ENCODE measurements at places on chromosomes 7 and 10.

DNA sequence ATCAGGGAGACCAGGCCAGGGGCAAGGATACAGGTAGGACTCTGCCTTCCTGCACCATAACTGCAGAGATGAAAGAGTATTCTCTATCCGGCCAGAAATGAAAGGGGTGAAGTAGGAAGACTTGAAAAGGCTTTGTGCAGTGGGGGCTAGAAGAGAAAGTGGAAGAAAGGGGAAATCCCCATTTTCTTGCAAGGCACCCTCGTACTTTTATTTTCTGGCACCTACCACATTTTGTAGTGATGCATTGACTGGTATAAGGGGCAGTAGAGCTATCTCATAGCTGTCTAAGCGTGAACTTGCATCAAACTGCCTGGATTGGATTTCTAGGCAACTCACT is 752 bp upstream of the CAMK2G start:
- no peaks in the 10 kb centered on the region for H3K36me3 ChIP-seq
- peaks cover 75% of the 10 kb centered on the region for H3K4me1 ChIP-seq
- H3K27me3 ChIP-seq: no peaks in the 10 kb centered on the region
- H3K27ac ChIP-seq: peak overlapping the region; percentile 85
- DNase-seq: no peak
- H3K4me3 ChIP-seq: peak overlapping the region; percentile 80

DNA sequence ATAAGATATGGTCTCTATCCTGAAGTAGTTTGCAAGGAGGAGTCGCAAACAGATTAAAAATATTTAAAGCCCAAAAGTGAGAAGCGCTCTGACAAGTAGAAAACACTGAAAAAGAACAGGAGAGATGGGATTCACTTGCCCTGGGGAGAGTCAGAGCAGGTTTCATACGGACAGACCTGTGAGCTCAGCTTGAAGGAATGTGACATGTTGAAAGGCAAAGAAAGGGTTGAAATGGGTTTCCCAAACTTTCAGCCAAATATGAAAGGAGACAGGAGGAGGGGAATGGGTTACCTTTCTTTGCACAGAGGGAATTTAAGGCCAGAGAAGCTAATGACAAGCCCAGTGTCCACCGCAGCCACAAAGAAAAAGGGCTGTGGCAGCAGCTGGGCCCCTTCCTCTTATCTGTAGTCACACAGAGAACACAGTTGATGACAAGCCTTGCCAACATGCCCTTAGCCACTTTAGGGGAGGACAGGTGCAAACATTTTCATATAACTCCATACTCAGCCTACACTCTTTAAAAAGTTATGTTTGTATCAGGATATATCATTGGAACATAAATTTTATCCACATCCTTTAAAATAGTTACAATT is 14.9 kb downstream of the HOXA1 start:
- no peak overlapping the region for H3K4me3 ChIP-seq
- H3K36me3 ChIP-seq: no peaks in the 10 kb centered on the region
- DNase-seq: no peak

DNA sequence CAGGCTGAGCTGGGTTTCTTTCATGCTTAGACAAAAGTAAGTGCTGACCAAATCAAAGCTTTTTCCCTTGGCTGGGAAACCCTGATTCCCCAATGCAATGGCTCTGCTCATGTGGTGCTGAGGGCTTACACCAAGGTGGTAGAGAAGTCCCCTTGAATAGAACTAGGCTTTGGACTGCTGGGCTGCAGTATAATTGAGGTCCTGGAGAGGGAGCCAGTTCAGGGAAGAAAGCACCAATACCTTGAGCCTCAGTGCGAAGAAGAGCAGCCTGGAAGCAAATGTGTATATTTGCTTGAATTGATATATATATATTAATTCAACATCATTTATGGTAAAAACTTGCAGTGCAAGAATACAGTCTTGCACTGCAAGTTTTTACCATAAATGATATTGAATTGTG is 391.1 kb downstream of the RPS24 start:
- no peak overlapping the region for H3K27ac ChIP-seq
- H3K27me3 ChIP-seq: no peaks in the 10 kb centered on the region
- DNase-seq: no peak
- no peak overlapping the region for H3K4me3 ChIP-seq
- no peaks in the 10 kb centered on the region for H3K36me3 ChIP-seq

GRCh38 chr7:28013441-28013840 is 167.2 kb downstream of the JAZF1 start:
- no peaks in the 10 kb centered on the region for H3K4me1 ChIP-seq
- no peak overlapping the region for H3K27ac ChIP-seq
- H3K4me3 ChIP-seq: no peak overlapping the region
- H3K27me3 ChIP-seq: no peaks in the 10 kb centered on the region

DNA sequence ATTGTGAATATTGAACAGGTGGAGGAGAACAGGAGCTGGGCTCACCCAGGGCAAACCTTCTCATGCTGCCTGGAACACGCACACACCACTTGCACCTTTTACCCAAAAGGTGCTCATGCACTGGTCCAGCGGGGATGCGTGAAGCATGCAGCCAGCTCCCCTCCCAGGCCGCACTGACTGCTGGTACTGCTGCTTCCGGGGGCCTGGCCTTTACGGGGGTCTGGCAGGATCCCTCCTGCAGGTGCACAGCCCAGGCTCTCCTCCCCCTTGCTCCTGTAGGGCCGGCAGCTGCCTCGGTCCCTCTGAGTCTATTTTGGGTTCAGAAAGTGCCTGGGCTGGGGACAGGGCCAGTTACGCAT is 221.7 kb downstream of the DNAJB6 start:
- H3K4me1 ChIP-seq: no peaks in the 10 kb centered on the region
- no peak overlapping the region for H3K4me3 ChIP-seq
- H3K27me3 ChIP-seq: no peaks in the 10 kb centered on the region
- H3K36me3 ChIP-seq: no peaks in the 10 kb centered on the region
- DNase-seq: no peak

DNA sequence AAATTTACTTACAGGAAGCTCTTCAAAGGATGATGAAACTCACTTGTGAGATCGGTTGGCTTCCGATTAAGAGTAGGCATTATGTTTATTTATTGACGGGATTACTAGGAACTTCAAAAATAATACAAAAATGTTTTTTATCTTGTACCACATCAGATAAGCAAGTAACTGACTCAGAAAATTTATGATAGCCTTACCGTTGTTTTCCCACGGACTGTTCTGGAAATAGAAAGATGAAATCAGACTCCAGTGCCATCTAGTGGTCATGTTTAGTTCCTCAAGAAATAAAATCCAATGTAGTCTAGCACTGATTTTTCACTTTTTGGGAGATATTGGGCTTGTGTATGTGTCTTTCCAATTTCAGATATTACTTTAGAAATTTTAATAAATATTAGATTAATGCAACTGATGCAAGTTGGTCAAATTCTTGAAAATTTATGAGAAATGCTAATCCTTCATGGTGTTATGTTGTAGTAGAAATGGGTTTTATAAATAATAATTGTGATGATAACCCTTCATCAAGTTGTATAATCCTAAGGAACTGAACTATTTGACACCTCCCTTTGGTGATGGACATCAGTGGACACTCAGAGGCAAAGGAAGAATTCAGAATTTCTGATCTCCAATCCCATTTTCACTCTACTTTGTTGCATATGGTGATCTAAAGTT is 168.8 kb downstream of the TMEM26 start:
- H3K36me3 ChIP-seq: no peaks in the 10 kb centered on the region
- no peak for DNase-seq
- peak overlapping the region; percentile 1 for H3K27ac ChIP-seq

DNA sequence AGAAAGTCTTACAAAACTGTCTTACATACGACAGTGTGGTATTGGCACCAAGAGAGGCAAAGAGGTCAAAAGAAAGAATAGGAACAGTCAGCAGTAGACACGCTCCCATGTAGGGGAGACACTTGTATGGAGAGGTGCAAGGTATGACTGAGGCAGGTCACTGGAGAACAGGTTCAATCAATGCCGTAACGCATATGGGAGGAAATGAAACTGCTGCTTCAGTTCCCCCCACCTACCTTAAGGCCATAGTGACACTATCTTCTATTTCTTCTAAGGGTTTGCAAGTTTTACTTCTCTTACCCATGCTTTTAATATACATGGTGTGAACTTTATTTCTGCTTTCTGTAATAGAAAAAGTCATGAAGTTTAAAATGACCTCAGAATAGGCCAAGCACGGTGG is 5.5 kb upstream of the PITRM1 start:
- H3K4me3 ChIP-seq: no peak overlapping the region
- no peaks in the 10 kb centered on the region for H3K27me3 ChIP-seq
- peaks cover 10% of the 10 kb centered on the region for H3K4me1 ChIP-seq

- no peak for DNase-seq
- no peak overlapping the region for H3K4me3 ChIP-seq
- no peak overlapping the region for H3K27ac ChIP-seq
- no peaks in the 10 kb centered on the region for H3K36me3 ChIP-seq
- peaks cover 17% of the 10 kb centered on the region for H3K4me1 ChIP-seq
Observed at GRCh38 chr7:135704074-135704473, 23.9 kb downstream of the SLC13A4 start.

- no peak for DNase-seq
- no peak overlapping the region for H3K4me3 ChIP-seq
- H3K27ac ChIP-seq: peak overlapping the region; percentile 38
- H3K36me3 ChIP-seq: no peaks in the 10 kb centered on the region
- H3K4me1 ChIP-seq: peaks cover 9% of the 10 kb centered on the region
Observed at GRCh38 chr10:75057680-75058079, 53.8 kb upstream of the SAMD8 start.
